ENCODE measurements at places on chromosomes 4 and X.

DNA sequence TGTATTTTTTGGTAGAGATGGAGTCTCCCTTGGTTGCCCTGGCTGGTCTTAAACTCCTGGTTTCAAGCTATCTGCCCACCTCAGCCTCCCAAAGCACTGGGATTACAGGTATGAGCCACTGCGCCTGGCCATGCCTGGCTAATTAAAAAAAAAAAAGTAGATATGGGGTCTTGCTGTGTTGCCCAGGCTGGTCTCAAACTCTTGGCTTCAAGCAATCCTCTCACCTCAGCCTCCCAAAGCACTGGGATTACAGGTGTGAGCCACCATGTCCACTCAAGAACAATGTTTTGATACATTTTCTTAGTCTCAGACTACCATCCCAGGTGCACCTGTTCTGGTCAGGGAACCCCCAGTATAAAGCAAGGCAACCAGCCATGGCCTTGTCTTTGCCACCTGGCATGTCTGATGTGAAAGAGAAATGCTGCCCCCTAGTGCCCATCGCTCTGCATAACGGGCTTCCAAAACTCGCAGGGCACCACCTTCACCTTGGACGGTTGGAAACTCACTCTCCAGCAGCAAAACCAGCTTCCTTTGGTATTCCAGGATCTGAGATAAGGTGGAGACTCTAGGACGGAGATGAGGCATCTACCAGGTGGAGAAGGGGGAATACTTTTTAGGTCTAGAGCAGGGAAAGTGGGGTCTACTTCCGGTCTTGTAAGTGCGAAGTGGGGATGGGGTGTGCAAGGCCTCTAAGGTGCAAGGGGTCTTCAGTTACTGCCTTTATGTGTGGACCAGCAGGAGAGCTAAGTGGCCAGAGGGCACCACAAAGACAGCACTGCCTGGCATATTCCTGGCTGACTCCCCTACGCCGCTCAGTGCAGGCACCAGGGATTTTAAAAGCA lies 47.7 kb upstream of the AFAP1 start:
- peak; percentile 59 for DNase-seq

DNA sequence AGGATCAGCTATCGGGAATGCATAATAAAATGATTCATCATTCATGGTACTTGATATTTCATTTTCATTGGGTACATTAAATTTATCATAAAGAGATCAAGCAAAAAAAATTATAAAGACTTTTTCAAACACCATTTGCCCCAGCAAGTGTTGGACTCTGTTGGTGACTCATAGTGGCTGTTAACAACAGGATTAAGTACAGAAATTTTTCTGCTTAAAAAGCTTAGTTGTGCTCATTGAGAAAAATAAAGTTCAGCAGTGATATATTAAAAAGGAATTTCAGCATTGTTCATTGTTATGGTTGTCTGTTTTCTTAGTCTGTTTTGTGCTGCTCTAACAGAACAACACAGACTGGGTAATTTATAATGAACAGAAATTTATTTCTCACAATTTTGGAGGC lies 86.2 kb upstream of the PCDH10 start:
- DNase-seq, result no peak

GRCh38 chrX:126719208-126719607 lies 100.3 kb upstream of the PRR32 start:
- no peak for DNase-seq

DNA sequence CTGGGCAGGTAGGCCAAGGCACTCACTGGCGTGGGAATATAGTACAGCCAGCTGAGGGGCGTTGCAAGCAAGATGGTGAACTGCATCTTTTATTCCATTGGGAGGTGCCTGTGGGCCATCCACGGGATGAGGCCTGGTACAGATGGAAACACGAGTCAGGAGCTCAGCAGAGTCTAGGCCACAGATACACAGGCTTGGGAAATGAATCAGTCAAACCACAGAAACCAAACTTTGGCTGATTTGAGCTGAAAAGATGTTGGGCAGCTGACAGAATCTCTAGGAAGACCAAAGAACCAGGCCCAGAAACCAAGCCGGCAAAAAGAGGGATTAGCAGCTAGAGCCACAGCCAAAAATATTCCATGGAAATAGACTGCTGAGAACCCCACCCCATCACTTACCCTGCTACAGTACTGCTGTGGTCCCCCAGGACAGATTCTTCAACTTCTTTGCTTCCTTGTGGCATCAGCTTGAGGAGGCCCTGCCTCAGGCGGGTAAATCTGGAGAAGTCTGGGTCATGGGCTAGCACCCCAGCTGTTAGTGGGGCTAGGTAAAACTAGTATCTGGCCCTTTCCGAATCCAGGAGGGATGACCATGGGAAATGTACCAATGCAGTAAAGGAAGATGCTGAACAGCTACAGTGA lies 75.4 kb downstream of the TMEM131L start:
- no peak for DNase-seq

- DNase-seq, result no peak
Measured at GRCh38 chr4:55837903-55838302, 15.5 kb upstream of the EXOC1 start.

GRCh38 chr4:174873931-174874330 lies 44.2 kb upstream of the ADAM29 start:
- DNase-seq, result no peak

DNA sequence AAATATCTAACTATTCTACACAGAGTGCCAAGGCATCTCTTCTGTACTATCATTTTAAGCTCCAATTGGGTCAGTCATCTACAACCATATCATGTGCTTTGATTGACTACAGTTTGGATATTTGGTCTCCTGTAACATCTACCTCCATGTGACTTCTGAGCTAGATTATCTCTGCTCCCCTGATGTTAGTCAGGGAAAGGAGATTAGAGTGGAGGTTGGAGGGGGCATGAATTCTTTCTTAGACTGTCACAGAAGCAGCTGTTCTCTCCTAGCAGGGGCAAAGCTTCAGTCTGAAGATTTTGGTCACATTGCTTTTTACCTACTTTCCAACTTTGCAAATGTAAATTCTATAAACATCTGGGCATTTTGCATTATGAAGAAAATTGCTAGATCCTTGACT lies 62.6 kb upstream of the C4orf54 start:
- no peak for DNase-seq

- no peak for DNase-seq
Measured at GRCh38 chr4:3862640-3863420, 96.6 kb downstream of the ADRA2C start.

- DNase-seq, result no peak
Measured at GRCh38 chr4:4787421-4787820, 72.0 kb upstream of the MSX1 start.

DNA sequence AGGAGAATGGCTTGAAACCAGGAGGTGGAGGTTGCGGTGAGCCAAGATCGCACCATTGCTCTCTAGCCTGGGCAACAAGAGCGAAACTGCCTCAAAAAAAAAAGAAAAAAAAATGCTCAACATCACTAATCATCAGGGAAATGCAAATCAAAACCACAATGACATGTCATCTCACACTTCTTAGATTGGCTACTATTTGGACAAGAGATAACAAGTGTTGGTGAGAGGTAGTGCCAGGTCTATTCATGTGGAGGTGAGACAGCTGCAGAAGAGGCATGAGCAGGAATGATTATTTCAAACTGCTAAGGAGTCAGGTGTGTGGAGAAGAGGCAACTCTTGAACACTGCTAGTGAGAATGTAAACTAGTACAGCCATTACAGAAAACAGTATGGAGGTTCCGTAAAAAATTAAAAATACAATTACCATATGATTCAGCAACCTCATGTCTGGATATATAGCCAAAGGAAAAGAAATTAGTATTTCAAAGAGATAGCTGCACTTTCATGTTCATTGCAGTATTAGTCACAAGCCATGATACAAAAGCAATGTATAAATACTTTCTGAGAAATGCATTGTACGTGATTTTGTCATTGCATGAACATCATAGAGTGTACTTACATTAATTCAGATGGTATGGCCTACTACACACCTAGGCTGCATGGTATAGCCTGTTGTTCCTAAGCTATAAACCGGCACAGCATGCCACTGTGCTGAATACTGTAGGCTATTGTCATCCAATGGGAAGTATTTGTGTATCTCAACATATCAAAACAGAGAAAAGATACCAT lies 75.3 kb downstream of the TMEM144 start:
- DNase-seq, result no peak

DNA sequence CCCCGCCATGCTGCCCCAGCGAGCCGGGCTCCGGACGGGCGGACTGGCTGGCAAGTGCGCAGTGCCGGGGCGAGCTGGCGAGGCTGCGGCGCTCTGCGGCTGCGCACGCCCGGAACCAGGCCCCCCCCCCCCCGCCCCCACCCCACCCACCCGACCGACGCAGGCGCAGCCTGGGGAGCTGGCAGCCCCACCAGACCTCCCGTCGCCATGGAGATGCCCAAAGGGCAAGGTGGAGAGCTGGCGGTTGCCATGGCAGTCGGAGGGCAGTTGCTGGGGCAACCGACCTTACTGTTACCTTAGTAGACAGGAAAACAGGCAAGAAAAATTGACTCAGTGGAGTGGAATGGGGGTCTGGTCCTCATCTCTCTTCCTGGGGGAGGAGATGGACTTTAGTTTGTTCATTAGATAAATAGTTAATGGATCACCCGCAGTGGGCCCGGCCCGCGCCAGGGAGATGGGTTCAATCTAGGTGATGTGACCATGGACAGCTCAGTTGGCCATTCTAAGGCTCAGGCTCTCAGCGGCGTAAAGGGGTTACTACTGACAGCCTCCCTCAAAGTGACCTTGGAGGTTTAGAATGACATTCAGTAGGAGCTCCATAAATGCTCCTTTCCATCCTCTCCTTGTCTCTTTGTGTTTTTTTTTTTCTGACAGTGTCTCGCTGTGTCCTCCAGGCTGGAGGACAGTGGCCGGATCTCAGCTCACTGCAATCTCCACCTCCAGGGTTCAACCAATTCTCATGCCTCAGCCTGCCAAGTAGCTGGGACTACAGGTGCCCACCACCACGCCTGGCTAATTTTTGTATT lies at the start of gene PCSK1N:
TSS of gene PCSK1N (minus strand) at position 87 of the 806 bp plus-strand sequence. CDS start at position 9, 78 bp downstream.
- no peak for DNase-seq

- DNase-seq, result no peak
Measured at GRCh38 chr4:73421708-73422457, 14.1 kb upstream of the AFP start.

GRCh38 chrX:17496407-17496806 lies 121.4 kb downstream of the NHS start:
- no peak for DNase-seq

- DNase-seq, result no peak
Measured at GRCh38 chrX:154486396-154487207, at the start of gene UBL4A. Gene UBL4A, minus strand, starts transcription at chrX:154486615. Its CDS starts 31 bp downstream, at chrX:154486584.

All from stimulated activated CD8-positive, alpha-beta memory T cell treated with anti-CD3 and anti-CD28 coated beads, Interleukin-4, amount 100 ng/mL, for 1 hour (primary cell).